Hematopoietic multipotent progenitor cell treated with erythropoietin and hydrocortisone succinate and interleukin-3 and kit ligand, for 17 days (in vitro differentiated cells): ENCODE measurements at places on chromosomes 2 and 18.

DNA sequence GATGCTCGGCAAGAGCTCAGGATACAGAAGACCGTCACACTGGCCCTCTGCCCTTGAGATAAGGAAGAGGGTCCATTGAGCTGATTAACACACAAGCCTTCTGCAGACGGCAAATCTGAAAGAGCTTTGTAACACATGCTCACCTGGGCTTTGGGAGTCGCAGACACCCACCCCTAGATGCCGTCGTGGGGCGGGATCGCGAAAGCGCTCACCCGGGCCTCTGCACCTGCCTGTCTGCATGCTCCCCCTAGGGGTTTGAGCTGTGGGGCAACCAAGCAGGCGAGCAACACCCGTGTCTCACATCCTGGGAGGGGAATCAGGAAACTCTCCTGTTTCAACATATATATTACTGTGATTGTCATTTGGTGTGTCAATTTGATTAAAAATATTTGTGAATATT, 99.8 kb upstream of the KCNH7 start:
- no peak for DNase-seq

DNA sequence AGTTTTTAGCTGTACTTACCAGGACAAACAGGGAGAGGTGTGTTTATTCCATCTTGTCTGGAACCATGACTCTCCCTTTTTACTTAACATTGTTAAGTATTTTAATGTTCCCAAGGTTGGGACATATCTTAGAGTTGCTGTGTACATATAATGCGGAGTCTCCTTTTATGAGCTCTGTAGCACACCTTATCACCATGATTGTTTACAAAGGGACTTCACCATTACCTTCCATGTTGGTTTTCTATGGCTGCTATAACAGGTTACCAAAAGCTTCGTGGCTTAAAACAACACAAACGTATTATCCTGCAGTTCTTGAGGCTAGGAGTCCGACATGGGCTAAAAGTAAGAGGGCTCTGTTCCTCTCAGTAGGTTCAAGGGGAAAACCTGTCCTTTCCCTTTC, 164.3 kb downstream of the GALNT1 start:
- no peak for DNase-seq

GRCh38 chr18:59758106-59758505, 60.9 kb upstream of the CCBE1 start:
- DNase-seq: no peak

- no peak for DNase-seq
Measured at GRCh38 chr18:10482985-10483949, 28.8 kb downstream of the APCDD1 start.

DNA sequence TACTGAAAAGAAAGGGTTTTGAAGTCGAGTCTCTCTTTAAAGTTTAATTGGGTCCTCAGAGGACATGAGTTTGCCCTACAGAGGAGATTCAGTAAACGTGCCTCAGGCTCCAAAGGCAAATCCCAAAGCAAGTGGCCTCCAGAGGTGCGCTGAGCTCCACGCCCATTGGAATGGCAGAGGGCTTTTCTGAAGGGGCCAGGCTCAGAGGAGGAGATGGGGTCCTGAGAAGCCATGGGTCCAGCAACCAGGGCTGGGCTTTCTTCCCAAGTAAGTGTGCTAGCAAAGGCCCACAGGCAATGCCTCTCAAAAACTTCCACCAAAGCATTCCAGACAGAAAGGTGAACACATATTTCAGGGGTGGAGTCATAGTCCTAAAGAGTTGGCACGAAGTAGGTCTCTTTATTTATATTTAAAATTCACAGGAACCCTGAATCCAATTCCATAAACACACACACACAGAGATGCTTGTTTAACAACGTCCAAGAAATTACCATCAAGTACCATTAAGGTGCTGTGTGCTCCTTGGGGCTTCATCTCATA, 93.0 kb upstream of the SH3BP4 start:
- no peak for DNase-seq

GRCh38 chr2:105708697-105709096, 36.0 kb upstream of the NCK2 start:
- no peak for DNase-seq

DNA sequence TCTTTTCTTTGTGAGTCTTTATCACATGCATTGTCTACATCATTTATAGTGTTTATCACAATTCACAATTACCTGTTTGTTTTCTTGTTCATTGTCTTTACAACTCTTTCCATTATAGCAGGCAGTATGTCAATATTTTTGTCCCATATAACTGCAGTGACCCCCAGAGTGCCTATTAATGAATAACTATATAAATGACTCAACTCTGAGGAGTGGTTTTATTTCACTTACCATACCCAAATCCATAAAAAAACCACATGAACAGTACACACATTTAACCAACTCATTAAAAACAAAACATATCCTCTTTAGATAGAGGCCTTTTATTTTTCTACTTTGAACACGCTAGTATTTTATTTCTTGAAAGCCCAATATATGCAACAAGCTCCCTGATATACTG, 1419.1 kb upstream of the NXPH2 start:
- DNase-seq: no peak

DNA sequence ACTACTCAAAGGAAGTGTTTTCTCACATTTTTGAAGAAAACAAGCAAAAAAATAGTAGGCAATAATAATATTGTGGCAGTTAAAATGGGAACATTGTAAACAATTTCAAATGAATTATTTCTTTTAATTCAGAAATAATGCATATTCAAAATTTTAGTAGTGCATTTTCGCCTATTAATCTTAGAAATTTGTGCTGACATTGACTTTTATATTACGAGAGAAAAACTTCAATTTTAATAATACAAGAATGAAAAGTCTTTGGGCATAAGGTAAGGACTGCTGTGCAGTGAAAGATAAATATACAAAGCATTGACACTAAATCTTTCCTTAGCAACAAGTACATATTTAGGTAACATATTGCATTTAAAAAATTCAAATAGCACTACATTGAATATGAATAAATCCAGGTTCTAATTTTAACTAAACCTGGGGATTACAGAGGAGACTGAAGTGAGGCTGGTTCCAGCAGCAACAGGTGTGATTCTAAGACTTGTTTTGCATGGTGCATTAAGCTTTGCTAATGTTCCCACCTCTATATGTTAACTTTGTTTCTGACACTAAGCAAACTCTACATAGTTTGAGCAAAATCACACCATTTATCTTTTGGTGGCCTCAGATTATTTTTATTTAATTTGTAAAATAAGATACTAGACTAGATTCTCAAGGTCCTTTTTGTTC, 40.5 kb downstream of the CALCRL start:
- DNase-seq: no peak

- DNase-seq: no peak
Measured at GRCh38 chr2:160472839-160473251, 20.8 kb downstream of the RBMS1 start.

DNA sequence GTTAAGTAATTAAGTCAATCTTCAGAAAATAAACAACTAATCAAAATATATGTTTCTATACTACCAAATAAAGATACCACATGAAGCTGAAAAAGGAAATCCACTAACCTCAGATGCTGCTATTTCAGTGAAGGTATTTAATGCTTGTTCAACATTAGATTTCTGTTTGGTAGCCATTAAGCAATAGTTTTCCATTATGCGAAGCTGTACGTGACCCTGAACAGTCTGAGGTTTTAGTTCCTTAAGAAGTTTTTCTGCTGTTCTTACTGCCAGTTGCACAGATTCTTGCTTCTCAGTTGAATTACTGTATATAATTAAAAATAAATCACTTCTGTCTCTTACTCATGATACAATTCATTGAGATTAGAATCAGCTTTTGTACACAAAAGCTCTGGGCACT, 65.4 kb downstream of the TTC21B start:
- no peak for DNase-seq

GRCh38 chr2:9261231-9261883, 54.7 kb downstream of the ASAP2 start:
- DNase-seq: no peak

DNA sequence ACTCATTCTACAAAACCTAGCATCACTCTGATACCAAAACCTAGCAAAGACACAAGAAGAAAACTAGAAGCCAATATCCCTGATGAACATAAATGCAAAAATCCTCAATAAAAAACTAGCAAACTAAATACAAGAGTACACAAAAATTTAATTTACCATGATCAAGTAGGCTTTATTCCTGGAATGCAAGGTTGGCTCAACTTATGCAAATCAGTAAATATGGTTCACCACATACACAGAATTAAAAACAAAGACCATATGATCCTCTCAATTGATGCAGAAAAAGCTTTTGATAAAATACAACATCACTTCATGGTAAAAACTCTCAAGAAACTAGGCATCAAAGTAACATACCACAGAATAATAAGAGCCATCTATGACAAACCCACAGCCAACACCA, 188.3 kb downstream of the ETAA1 start:
- DNase-seq: no peak

- DNase-seq: no peak
Measured at GRCh38 chr2:217954971-217955740, 47.6 kb downstream of the TNS1 start.

DNA sequence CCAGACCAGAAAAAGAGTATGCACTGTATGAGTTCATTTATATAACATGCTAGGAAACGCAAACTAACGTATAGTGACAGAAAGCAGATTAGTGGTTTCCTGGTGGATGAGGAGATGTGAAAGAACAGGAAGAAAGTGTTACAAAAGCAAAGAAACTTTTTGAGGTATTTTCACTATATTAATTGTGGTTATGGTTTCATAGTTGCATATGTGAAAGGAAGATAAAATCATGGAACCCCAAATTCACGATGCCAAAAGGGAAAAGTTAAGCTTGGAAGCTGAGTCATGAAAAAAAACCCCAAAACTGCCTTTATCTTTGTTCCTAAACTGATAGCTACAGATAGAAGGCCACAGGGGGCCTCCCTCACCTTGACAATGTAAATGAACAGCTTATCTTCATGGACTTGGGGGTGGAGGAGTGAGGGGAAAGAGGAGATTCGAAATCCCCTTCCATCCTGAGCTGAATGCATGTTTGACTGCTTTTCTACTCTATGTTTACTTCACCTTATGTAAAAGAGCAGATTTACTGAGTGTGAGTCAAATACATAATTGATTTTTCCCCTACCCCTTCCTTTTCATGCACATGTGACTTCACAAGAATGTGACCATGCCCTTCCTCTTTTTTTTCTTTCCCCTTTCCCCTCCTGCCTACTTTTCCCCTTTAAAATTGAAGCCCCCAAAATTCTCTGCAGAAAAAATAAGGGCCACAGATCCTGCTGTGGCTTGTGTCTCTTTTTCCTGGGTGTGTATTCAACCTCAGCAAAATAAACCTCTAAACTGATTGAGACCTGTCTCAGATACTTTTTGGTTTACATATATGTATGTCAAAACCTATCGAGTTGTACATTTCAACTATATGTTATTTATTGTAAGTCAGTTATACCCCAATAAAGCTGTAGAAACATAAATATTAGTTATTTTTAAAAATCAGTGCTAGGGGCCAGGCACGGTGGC, 100.1 kb upstream of the TLK1 start:
- DNase-seq: no peak

DNA sequence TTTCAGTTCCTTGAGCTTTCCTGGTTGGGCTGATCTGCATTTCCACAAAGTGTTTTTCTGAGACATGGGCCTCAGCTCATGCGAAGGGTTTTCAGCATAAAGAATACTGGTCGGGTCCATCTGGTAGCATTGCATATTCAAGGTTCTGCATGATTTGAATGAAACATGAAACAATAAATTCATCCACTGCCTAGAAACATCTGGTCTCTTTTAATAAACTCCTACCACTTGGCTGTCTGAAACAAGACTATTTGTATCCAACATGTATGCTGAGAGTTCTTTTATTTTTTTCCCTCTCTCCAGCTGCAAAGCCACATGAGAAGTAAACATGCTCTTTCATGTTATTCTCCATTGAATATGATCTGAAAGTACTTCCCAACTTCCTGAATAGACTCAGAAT, 314.9 kb upstream of the SOX11 start:
- no peak for DNase-seq

DNA sequence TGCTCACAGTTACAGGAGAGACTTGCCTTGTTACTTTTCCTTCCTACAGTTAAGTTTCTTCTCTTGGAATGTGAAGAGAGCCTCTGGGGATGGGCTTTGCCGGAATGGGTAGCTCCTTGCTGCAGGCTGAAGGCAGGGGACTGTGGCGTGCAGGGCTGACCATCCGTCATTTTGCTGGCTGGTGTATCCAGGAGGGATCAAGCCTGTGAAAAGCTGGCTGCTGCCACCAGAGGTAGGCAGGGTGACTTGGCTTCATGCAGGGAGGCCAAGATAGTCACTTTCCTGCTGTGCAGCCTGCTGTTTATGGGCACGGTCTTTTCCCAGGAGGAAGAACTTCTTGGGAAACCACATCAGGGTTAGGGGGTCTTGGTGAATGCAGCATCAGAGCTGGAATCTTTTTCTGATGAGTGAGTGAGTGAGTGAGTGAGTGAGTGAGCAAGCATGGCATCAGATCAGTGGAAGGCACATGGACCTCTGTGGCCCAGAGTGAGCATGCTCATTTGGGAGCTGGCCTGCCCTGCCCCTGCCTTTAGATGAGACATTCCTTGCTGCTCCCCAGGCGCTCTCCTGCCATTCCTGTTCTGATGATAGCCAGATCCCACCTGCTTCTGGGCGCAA, 33.0 kb downstream of the FHOD3 start:
- DNase-seq: no peak

DNA sequence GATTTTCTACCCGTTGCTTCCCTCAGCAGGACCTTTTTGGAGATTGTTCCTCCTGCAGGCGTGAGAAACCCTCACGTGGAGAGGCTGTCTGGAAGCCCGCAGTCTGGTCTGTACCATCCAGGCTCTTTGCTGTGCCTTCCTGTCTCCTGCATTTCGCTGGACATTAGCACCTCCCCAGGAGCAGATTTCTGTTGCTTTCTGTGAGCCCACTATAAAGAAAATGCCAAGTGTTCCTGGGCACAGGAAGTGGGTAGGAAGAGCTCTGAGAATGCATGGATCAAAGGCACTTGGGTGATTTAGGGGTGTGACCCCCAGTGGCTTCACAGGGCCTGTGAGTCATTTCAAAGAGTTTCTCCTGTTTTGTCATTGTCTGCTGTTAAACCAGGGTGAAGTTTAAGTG, 27.3 kb downstream of the SPTBN1 start:
- no peak for DNase-seq

DNA sequence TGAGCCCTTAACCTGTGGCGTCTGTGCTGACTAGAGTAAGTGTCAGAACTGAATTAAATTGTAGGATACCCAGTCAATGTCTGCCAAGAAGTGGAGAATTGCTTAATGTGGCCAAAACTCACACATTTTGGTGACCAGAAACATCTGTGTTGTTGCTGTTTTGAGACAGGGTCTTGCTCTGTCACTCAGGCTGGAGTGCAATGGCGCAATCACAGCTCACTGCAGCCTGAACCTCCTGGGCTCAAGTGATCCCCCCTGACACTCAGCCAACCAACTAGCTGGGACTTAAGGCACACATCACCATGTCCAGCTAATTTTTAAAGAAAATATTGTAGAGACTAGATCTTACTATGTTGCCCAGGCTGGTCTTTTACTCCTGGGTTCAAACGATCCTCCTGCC, 34.4 kb upstream of the RTN4 start:
- no peak for DNase-seq

GRCh38 chr18:47179520-47179919, 3.4 kb upstream of the IER3IP1 start:
- no peak for DNase-seq

- no peak for DNase-seq
Measured at GRCh38 chr2:132415915-132416722, 486 bp upstream of the GPR39 start.

- DNase-seq: no peak
Measured at GRCh38 chr2:209456489-209456888, 32.6 kb downstream of the MAP2 start.

- DNase-seq: no peak
Measured at GRCh38 chr18:49225160-49225559, 235.3 kb downstream of the DYM start.
